ENCODE measurements at places on chromosomes 13 and 19.

- peaks cover 18% of the 10 kb centered on the region for H3K36me3 ChIP-seq
- H3K4me1 ChIP-seq = no peaks in the 10 kb centered on the region
- no peak for DNase-seq
- no peak overlapping the region for H3K27ac ChIP-seq
- no peaks in the 10 kb centered on the region for H3K27me3 ChIP-seq
- H3K4me3 ChIP-seq = no peak overlapping the region
Measured at GRCh38 chr13:113554333-113554700, 30.2 kb upstream of the TFDP1 start.

DNA sequence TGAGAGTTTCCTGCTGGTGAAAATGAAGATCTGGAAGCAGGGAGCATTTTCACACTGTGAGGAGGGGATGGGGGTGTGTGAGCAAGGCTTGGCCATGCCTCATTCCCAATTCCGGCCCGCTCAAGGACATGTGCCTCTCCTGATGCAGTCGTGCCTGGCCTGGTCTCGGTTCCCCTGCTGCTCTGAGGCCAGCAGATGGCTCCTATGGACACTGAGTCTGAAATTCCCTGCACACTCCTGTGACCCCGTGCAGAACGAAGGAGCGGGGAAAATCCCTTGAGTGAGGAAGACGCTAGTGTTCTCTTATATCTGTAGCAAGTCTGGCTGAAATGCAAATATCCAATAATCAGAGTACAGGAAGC lies 363 bp upstream of the ZNF763 start:
- peak overlapping the region; percentile 65 for H3K4me3 ChIP-seq
- H3K4me1 ChIP-seq = no peaks in the 10 kb centered on the region

GRCh38 chr19:2394442-2395292 lies 32.7 kb downstream of the TIMM13 start:
- H3K36me3 ChIP-seq = no peaks in the 10 kb centered on the region
- peaks cover 3% of the 10 kb centered on the region for H3K27me3 ChIP-seq
- H3K4me1 ChIP-seq = no peaks in the 10 kb centered on the region
- DNase-seq = no peak
- H3K27ac ChIP-seq = no peak overlapping the region

DNA sequence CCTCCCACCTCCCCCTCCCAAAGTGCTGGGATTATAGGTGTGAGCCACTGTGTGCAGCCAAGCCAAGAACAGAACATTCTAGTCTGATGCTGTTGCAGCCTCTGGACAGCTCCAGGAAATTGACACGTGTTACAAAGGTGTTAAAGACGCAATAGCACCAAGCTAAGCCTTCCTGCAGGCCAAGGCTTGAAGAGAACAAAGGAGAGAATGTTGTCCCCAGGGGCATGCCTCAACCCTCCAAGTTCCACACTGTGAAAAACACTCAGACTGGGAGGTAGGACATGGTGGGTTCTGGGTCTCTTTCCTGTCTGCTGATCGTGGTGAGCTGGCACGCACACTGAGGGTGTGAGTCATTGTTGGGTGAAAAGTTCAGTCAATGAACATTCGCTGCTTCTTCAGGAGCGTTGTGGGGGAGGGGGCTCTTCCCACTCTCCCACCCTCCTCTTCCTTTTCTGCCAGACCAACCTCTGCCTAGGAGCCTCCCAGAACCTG lies 5.3 kb upstream of the PTPRS start:
- no peak overlapping the region for H3K4me3 ChIP-seq
- H3K36me3 ChIP-seq = no peaks in the 10 kb centered on the region
- no peak for DNase-seq

DNA sequence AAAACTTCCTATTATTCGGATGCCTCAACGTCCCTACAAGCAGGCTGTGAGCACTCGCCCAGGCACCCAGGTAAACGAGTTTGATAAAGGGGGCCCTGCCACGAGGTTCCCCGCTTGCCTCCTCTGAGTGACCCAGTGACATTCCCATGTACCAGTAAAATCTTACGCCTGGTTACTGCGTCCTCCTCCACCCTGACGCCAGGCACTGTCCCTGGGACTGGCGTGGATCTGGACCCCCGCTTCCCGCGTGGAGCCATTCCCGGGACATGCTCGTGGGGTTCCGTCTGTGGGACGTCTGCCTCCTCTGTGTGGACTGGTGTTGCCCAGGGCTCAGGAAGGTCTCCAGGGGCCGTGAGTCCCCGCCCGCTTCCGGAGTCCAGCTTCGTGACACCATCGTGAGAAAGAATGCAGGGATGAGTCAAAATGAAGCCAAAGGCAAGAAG lies 407 bp upstream of the ZNF550 start:
- H3K4me1 ChIP-seq = peaks cover 8% of the 10 kb centered on the region
- peak; percentile 30 for DNase-seq
- H3K27me3 ChIP-seq = no peaks in the 10 kb centered on the region
- H3K36me3 ChIP-seq = peaks cover 10% of the 10 kb centered on the region

DNA sequence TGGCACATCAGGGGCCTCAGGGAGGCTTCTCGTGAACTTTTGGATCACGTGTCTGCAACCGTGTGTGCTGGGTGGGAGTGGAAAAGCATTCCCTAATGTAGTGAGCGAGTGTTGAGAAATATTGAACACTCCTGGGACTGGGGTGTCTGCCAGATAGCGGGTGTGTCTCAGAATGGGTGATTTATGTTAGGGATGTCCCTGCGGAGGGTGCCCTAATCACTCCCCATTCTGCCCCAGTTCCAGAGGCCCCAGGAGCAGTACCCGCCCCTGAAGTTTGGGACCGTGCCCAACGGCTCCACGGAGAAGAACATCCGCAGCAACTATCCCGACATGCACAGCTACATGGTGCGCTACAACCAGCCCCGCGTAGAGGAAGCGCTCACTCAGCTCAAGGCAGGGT lies 24.2 kb upstream of the GRWD1 start:
- DNase-seq = no peak
- H3K27me3 ChIP-seq = no peaks in the 10 kb centered on the region
- no peaks in the 10 kb centered on the region for H3K4me1 ChIP-seq
- H3K4me3 ChIP-seq = no peak overlapping the region

DNA sequence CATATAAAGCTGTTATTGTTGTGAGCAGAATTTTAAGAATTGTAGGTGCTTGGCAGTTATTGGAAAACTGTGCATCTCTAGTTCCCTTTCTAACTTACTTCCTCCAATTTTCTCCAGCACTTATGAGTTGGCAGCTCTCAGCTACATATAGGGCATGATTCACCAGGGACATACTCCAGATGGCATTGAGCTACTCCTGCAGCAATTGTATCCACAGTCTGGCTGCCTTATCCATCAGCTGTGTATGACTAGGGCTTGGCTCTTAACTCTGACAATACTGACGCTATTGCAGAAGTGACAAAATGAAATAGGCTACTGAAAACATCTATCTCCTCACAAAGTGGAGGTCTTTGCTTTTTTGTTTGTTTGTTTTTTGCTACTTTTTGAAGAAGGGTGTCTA lies 276.7 kb downstream of the POU4F1 start:
- H3K27ac ChIP-seq = peak overlapping the region; percentile 43
- H3K4me3 ChIP-seq = no peak overlapping the region
- H3K4me1 ChIP-seq = no peaks in the 10 kb centered on the region
- H3K27me3 ChIP-seq = no peaks in the 10 kb centered on the region

GRCh38 chr13:41944635-41945397 lies 16.1 kb downstream of the VWA8 start:
- peaks cover 16% of the 10 kb centered on the region for H3K36me3 ChIP-seq
- H3K4me1 ChIP-seq = no peaks in the 10 kb centered on the region
- H3K27ac ChIP-seq = no peak overlapping the region
- H3K4me3 ChIP-seq = no peak overlapping the region
- no peaks in the 10 kb centered on the region for H3K27me3 ChIP-seq
- DNase-seq = no peak

DNA sequence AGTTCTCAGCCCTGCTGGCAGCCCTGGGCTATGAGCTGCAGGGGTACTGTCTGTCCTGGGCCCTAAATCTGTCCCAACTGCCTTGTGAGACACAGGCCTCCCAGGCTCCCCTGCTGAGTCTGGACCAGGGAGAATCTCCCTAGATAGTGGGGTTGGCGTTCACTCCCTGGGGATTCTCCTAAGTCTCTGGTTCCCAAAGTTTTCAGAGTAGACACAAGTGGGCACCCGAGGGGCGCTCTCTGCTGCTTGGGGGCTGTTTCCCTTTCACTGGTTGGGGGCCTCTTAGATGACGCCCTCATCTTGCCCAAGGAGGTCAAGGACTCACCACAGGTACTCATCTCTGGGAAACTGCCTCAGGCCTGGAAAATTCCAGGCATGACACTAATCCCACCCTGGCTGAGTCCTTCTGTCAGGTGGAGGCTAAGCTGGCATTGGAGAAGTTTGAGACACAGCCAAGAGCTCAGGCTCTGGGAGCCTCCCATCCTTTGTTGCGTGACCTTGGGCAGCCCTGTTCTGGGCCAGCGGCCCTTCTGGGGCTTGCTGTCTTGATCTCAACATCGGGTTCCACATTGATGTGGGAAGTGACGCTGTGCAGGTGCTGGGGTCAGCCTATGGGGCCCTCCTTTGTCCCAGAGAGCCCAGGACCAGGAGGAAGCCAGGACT lies 3.9 kb downstream of the RPL18A start:
- peaks cover 17% of the 10 kb centered on the region for H3K4me1 ChIP-seq
- peak; percentile 5 for DNase-seq
- H3K27ac ChIP-seq = no peak overlapping the region
- H3K4me3 ChIP-seq = no peak overlapping the region
- H3K36me3 ChIP-seq = peaks cover 33% of the 10 kb centered on the region

DNA sequence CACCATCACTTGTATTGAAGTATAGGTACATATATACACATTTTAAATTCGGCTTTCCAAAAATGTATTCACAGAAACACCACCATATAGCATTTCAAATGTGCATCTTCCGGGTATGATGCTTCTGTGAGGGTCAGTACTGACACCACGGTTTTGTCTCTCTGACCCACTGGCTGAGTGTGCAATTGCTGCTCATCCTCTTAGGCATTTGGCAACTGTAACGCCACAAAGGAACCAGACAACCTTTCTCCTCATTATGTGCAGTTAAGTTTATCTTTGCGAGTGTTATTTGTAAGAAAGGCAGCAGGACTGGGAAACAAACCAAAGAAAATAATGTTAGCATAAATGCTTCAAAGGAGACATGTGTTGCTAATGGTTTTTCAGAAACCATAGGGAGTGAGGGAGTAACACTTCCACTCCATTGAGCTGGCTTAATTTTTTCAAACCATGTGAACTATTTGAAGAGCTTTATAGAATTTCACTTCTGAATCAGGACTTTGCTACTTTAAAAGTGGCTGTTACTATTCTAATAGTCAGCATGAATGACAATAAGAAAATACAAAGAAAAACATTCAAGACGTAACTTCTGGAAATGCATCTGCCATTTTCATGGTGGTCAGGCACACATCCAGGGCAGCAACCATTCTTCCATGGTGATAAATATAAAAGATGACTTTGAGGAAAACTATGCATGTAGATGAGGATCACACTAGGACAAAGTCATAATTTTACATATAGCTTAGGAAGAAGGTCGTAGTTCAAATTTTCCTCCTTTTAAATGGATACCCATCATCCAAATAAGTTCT lies 423.3 kb downstream of the MZT1 start:
- H3K4me3 ChIP-seq = no peak overlapping the region
- peaks cover 3% of the 10 kb centered on the region for H3K4me1 ChIP-seq
- DNase-seq = no peak
- peak overlapping the region; percentile 81 for H3K27ac ChIP-seq
- H3K36me3 ChIP-seq = no peaks in the 10 kb centered on the region

DNA sequence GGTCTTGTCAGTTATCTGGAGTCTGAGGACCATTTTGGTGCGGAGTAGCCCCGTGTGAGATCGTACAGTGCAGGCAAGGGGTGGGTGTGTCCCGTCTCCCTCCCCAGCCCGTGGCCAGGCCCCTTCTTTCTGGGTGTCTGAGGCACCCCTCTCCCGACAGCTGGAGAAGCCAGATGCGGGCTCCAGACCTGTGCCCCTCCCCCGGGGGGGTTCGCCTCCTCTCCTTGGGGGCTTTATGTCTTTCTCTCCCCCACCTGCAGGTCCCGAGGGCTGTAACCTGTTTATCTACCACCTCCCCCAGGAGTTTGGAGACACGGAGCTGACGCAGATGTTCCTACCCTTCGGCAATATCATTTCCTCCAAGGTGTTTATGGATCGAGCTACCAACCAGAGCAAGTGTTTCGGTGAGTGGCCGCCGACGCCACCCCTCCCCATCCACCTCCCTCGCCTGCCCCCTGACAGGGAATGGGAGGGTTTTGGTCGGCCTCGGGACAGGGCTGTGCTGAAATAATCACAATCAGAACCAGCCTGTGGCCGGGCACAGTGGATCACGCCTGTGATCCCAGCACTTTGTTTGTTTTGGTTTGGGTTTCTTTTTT lies 65.6 kb downstream of the CELF5 start:
- no peaks in the 10 kb centered on the region for H3K36me3 ChIP-seq
- no peaks in the 10 kb centered on the region for H3K4me1 ChIP-seq
- no peak overlapping the region for H3K4me3 ChIP-seq
- no peak overlapping the region for H3K27ac ChIP-seq
- H3K27me3 ChIP-seq = no peaks in the 10 kb centered on the region
- DNase-seq = peak; percentile 23

GRCh38 chr19:961866-962620 lies 22.1 kb upstream of the WDR18 start:
- peaks cover 12% of the 10 kb centered on the region for H3K36me3 ChIP-seq
- no peaks in the 10 kb centered on the region for H3K4me1 ChIP-seq
- no peak overlapping the region for H3K4me3 ChIP-seq
- no peak overlapping the region for H3K27ac ChIP-seq
- no peaks in the 10 kb centered on the region for H3K27me3 ChIP-seq

- H3K36me3 ChIP-seq = no peaks in the 10 kb centered on the region
- no peaks in the 10 kb centered on the region for H3K4me1 ChIP-seq
- no peak for DNase-seq
- H3K27me3 ChIP-seq = peaks cover 10% of the 10 kb centered on the region
- H3K27ac ChIP-seq = no peak overlapping the region
Measured at GRCh38 chr19:5850189-5850588, 1.1 kb downstream of the FUT3 start.

DNA sequence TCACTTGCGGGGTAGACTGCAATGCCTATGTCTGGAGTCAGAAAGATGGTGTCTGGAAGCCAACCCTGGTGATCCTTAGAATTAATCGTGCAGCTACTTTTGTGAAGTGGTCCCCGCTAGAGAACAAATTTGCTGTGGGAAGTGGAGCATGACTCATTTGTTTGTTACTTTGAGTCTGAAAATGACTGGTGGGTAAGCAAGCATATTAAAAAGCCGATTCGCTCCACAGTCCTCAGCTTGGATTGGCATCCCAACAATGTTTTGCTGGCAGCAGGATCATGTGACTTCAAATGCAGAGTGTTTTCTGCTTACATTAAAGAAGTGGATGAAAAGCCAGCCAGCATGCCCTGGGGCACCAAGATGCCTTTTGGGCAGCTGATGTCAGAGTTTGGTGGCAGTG lies 9.5 kb upstream of the ERVV-1 start:
- no peak overlapping the region for H3K27ac ChIP-seq
- H3K4me1 ChIP-seq = no peaks in the 10 kb centered on the region
- H3K4me3 ChIP-seq = no peak overlapping the region
- H3K36me3 ChIP-seq = no peaks in the 10 kb centered on the region

DNA sequence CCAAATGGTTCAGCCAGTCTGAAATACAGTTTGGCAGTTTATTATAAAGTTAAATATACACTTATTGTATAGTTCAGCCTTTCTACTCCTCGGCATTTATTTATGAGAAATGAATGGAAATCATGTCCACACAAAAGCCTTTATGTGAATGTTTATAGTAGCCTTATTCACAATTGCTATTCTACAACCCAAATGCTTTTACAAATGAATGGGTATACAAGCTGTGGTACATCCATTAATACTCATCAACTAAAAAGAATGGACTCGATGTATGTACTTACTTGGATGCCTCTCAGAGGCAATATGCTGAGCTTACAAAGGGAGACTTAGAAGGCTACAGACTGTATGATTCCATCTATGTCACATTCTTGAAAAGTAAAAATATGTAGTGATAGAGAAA lies 150.7 kb downstream of the NBEA start:
- no peak for DNase-seq
- H3K27ac ChIP-seq = no peak overlapping the region
- no peaks in the 10 kb centered on the region for H3K4me1 ChIP-seq
- no peaks in the 10 kb centered on the region for H3K27me3 ChIP-seq
- peaks cover 4% of the 10 kb centered on the region for H3K36me3 ChIP-seq
- no peak overlapping the region for H3K4me3 ChIP-seq
